ENCODE measurements at places on chromosomes 12 and 14. TPM values are rescaled to one million over a fixed set of nuclear protein-coding genes. Genes with fewer than 3 reads are reported as not detected.

DNA sequence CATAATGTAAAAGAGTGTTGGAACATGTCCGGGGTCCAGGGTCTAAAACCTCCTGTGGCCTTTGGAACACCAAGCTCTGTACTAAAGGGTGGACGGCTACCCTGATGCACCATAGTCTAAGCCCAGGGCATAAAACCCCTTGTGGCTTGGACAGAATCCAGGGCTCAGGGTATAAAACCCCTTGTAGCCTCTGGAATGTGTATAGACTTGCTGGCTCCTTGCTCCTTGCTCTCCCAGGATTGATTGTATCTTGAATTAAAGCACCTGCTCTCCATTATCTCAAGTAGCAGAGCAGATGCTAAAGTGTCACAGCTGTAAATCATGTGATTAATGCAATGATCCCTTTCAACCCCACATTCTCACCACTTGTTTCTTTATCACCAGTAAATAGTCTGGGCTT, 556.5 kb downstream of the LRFN5 start:
- no peak overlapping the region for H3K27ac ChIP-seq
- no peaks in the 10 kb centered on the region for H3K36me3 ChIP-seq

The SSTR1 gene
- total RNA-seq = 11.0 TPM

GRCh38 chr12:71599210-71599609, 64.4 kb downstream of the ZFC3H1 start:
- DNase-seq = no peak
- no peaks in the 10 kb centered on the region for H3K36me3 ChIP-seq
- H3K4me3 ChIP-seq = no peak overlapping the region
- H3K4me1 ChIP-seq = no peaks in the 10 kb centered on the region
- H3K27ac ChIP-seq = no peak overlapping the region

DNA sequence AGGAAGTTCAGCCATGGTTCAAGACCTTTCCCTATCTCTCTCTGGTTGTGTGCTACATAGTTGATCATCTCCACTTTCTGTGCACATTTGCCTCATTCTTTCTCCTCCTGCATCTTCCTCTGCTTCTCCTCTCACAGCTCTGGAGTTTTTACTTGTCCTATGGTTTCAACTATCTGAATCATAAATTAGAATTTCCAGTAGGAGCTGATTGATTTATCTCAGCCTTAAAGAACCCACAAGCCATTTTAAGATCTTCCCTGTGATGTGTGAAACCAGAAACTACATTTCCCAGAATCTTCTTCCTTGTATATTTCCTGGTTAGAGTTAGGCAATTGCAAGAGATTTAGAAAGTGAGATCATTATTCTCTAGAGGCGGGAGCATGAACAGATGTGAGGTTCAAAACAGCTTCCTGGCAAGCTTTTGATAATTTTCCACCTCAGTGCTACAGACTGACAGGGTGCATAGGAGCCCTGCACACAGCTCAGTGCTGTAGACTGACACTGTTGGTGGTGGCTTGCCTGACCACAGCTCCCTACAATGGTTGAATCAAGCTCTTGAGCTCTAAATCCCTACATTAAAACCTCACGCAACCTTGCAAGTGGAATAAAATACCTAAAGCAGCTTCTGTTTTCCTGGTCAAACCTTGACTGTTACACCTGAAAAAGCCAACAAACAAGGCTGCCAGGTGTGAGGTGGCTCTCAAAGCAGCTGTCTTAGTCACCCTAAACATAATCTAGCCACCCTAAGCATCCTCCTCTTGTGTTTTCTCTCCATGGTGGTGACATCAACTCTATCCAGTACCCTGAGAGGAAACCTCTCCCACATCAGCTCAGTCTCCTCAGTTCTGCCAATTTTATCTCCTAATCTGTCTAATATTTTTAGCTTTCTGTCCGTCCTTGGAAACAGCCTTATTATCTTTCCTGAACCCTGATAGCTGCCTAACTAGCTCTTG, 21.5 kb upstream of the IFNG start:
- no peak overlapping the region for H3K27ac ChIP-seq
- H3K36me3 ChIP-seq = no peaks in the 10 kb centered on the region
- no peaks in the 10 kb centered on the region for H3K4me1 ChIP-seq
- H3K4me3 ChIP-seq = no peak overlapping the region

GRCh38 chr12:91194500-91194899, 11.9 kb upstream of the DCN start:
- peaks cover 7% of the 10 kb centered on the region for H3K4me1 ChIP-seq
- no peaks in the 10 kb centered on the region for H3K27me3 ChIP-seq
- DNase-seq = no peak
- H3K36me3 ChIP-seq = no peaks in the 10 kb centered on the region
- H3K27ac ChIP-seq = no peak overlapping the region

- peaks cover 58% of the 10 kb centered on the region for H3K4me1 ChIP-seq
- peaks cover 6% of the 10 kb centered on the region for H3K36me3 ChIP-seq
- no peak for DNase-seq
- H3K4me3 ChIP-seq = peak overlapping the region; percentile 83
- peak overlapping the region; percentile 61 for H3K27ac ChIP-seq
These were observed 3.3 kb downstream of the ACVR1B start for GRCh38 chr12:51954561-51955361.

The RPL6 gene
- total RNA-seq = 1,606 TPM

GRCh38 chr14:100281286-100282082, 24.8 kb downstream of the SLC25A29 start:
- peaks cover 3% of the 10 kb centered on the region for H3K36me3 ChIP-seq
- peak overlapping the region; percentile 78 for H3K27ac ChIP-seq
- H3K27me3 ChIP-seq = no peaks in the 10 kb centered on the region
- no peak overlapping the region for H3K4me3 ChIP-seq

- peaks cover 28% of the 10 kb centered on the region for H3K36me3 ChIP-seq
- H3K27me3 ChIP-seq = no peaks in the 10 kb centered on the region
- H3K4me3 ChIP-seq = no peak overlapping the region
- H3K27ac ChIP-seq = peak overlapping the region; percentile 7
- DNase-seq = no peak
- peaks cover 60% of the 10 kb centered on the region for H3K4me1 ChIP-seq
These were observed 7.4 kb downstream of the MAP4K5 start for GRCh38 chr14:50524731-50525515.

The CRACR2A gene
- 1.9 TPM for total RNA-seq

- peaks cover 16% of the 10 kb centered on the region for H3K36me3 ChIP-seq
- no peaks in the 10 kb centered on the region for H3K27me3 ChIP-seq
- H3K4me1 ChIP-seq = peaks cover 22% of the 10 kb centered on the region
- DNase-seq = no peak
- no peak overlapping the region for H3K27ac ChIP-seq
These were observed 176.4 kb downstream of the TMTC2 start for GRCh38 chr12:82862876-82863649.

DNA sequence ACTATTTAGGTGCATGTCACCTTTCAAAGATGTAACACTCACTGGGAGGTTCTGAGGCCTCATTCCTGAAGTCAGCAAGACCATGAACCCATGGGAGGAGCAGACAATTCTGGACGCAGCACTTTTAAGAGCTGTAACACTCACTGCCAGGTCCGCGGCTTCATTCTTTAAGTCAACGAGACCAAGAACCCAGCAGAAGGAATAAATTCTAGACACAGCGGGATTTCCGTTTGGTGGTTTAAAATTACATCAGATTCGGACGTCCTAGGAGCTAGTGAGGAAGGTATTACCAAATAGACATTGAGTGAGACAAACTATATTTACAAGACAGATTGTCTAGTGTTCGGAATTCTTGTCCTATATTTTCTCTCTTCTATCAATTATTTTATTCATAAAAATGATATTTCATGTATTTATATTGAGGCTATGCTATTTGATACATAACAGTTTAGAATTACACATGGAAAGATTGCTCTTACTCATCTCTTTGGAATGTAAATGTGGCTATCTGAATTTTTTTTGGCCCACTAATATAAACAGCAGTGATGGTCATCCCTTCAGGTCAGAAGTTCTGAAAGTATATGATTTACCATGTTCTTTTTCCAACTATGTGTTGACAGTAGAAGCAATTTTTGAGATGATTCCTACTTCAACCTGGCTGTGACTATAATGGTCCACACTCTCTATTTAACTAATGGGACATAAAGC, 1973.0 kb upstream of the FLRT2 start:
- H3K4me1 ChIP-seq = no peaks in the 10 kb centered on the region
- H3K36me3 ChIP-seq = no peaks in the 10 kb centered on the region
- H3K27me3 ChIP-seq = no peaks in the 10 kb centered on the region
- no peak overlapping the region for H3K27ac ChIP-seq
- DNase-seq = no peak
- no peak overlapping the region for H3K4me3 ChIP-seq

The CCDC196 gene
- total RNA-seq = not detected

The SELPLG gene
- 0.31 TPM for total RNA-seq

DNA sequence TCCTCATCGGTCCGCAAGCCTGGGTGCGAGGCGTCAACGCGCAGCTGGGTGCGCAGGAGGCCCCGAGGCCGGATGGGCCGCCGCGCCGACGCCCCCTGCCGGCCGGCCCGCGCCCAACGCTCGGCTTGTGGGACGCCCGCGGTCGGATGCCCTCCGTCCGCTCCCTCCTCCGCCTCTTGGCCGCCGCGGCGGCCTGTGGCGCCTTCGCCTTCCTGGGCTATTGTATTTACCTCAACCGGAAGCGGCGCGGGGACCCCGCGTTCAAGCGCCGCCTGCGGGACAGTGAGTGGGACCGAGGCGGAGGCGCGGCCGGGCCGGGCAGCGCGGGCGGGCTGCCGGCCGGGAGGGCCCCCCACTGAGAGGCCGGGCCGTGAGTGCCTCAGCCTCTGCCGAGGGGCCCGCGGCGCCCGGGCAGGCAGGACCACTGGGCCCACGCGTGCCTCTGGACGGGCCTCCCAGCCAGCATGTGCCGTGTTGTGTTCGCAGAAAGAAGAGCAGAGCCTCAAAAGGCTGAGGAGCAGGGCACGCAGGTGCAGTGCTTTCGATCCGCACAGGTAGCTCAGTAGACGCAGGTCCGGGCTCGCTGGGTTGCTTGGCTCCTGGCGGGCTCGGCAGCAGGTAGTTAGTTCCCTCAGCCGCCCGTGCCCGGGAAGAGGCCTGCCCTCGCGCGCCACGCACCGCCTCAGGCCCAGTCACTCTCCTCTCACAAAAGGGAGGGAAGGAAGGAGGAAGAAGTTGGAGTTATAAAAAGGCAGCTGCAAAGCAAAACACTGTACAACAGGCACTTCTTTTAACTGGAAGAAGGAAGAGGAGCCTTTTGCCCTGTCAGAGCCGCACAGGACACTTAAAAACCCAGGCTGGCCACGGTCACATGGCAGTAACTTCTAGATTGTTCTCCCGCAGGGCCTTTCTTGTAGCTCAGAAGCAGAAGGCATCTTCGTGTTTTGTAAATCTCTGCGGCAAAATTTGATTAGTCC, at the start of gene TOMM20L:
Gene TOMM20L (plus strand): TSS at position 119 of the 977 bp plus-strand sequence. CDS start 28 bp downstream, at position 147.
- peak; percentile 89 for DNase-seq
- peak within 1 kb of the TSS; percentile 87 for H3K4me3 ChIP-seq
- peaks cover 7% of the 10 kb centered on the region for H3K27me3 ChIP-seq
- H3K4me1 ChIP-seq = peaks cover 5% of the 10 kb centered on the region
- H3K27ac ChIP-seq = peak within 1 kb of the TSS; percentile 84

- DNase-seq = no peak
- H3K4me1 ChIP-seq = peaks cover 10% of the 10 kb centered on the region
- peaks cover 1% of the 10 kb centered on the region for H3K27me3 ChIP-seq
- peak overlapping the region; percentile 87 for H3K4me3 ChIP-seq
- peaks cover 5% of the 10 kb centered on the region for H3K36me3 ChIP-seq
These were observed 898 bp upstream of the RAB15 start for GRCh38 chr14:64973026-64973442.

GRCh38 chr14:55348766-55349453, 62.7 kb downstream of the ATG14 start:
- H3K27me3 ChIP-seq = no peaks in the 10 kb centered on the region
- no peak overlapping the region for H3K4me3 ChIP-seq
- no peak overlapping the region for H3K27ac ChIP-seq
- peaks cover 28% of the 10 kb centered on the region for H3K4me1 ChIP-seq

The GALNT9 gene
- 1.6 TPM for total RNA-seq

All from type B pancreatic cell (in vitro differentiated cells).